ENCODE measurements at places on chromosomes 5 and 9. TPM values are rescaled to one million over a fixed set of nuclear protein-coding genes. Genes with fewer than 3 reads are reported as not detected.

- no peak for DNase-seq
Measured at GRCh38 chr5:53123702-53124101, 14.1 kb upstream of the MOCS2 start.

- DNase-seq = no peak
Measured at GRCh38 chr5:56299212-56299611, 66.1 kb upstream of the ANKRD55 start.

GRCh38 chr9:95043826-95044225 lies 273.7 kb downstream of the FANCC start:
- no peak for DNase-seq

- DNase-seq = no peak
Measured at GRCh38 chr5:93793159-93793781, 51.9 kb upstream of the POU5F2 start.

- DNase-seq = no peak
Measured at GRCh38 chr5:6732634-6733410, 19.6 kb downstream of the TENT4A start.

DNA sequence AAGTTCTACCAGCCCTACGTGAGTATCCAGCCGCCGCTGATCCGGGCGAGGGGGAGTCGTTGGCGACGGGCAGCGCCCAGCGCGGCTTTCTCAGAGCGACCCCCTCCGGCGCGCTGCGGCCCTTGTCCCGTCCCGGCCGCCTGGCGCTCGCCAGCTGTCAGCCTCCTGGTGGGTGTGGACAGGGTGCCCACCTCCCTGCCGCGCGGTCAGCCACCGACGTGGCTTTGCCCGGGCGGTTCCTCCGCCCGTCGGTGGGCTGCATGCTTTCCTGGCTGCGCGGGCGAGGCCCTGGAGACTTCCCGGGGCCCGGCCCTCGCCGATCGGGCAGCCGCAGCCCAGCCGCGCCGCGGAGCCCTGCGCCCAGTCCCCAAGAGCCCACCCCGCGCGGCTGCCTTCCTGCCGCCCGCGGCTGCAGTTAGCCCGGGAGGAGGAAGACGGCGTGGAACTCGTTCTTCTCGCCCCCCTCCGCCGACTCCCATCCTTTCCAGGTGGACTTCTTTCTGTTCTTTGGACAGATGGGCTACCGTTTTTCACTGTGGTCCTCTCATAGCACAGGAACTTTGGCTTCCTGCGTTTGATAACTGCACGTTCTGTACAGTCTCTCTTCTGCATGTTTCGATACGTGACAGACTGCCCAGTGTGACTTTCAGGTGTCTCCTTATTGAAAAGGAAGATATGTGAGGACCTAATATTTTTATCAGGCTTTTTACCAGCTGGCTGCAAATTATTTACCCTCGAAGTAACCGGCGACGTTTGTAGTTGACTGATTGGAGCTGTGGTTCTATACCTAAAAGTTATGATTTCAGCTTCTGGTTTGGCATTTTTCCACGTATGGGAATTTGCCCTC lies 577 bp downstream of the AP3S1 start:
- DNase-seq = peak; percentile 73

DNA sequence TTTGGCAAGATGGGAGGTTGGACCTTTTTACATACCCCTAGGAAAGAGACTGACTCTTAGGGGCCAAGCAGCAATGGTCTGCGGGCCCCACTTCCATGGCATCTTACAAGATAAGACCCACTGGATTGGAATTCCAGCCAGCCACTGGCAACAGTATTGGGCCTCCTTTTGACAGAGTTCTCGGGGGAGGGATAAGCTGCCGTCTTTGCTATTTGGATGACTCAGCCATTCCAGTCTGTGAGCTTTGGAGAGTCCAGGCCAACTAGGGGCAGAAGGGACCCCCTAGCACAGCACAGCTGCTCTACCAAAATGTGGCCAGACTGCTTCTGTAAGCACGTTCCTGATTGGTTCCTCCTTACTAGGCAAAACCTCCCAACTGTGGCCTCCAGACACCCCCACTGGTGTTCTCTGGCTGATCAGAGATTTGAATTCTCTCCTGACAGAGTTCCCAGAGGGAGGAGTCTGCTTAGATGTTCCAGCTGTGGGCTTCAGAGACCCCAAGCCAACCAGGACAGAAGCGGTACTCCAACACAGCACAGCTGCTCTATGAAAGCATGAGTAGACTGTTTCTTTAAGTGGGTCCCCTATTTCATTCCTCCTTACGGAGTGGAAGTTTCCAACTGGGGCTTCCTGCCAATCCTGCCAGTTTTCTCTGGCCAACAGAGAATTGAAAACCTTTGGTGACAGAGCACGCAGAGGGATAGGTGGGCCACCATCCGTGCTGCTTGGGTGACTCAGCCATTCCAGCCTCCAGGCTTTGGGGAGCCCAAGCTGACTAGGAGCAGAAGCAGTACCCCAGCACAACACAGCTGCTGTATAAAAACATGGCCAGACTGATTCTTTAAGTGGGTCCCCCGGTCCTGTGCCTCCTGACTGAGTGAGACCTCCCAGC lies 672.1 kb upstream of the RIOK2 start:
- no peak for DNase-seq

DNA sequence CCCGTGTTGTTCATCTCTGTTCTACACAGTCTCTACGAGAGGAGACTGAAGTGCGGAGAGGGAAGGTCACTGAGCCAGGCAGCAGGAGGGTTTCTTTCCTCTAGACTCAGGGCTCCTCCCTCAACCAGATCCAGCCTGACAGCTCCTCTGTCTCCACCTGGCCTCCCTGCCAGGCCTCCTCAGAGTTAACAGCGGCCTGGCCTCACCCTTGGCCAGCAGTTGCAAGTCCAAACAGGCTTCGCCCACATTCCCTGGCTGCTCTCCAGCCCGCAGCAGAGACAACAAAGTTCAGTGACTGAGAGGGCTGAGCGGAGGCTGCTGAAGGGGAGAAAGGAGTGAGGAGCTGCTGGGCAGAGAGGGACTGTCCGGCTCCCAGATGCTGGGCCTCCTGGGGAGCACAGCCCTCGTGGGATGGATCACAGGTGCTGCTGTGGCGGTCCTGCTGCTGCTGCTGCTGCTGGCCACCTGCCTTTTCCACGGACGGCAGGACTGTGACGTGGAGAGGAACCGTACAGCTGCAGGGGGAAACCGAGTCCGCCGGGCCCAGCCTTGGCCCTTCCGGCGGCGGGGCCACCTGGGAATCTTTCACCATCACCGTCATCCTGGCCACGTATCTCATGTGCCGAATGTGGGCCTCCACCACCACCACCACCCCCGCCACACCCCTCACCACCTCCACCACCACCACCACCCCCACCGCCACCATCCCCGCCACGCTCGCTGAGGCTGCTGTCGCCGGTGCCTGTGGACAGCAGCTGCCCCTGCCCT lies at the start of gene HRCT1:
Gene HRCT1, plus strand, starts transcription at position 291 of the 768 bp plus-strand sequence. Its CDS starts 86 bp downstream, at position 377.
- DNase-seq = no peak

GRCh38 chr5:8923526-8923925 lies 622.3 kb downstream of the SEMA5A start:
- no peak for DNase-seq

- no peak for DNase-seq
Measured at GRCh38 chr5:989961-990530, 18.6 kb upstream of the NKD2 start.

CFAP90 gene
- not detected for total RNA-seq

LRSAM1 gene
- total RNA-seq = 34.4 TPM

SLC36A3 gene
- not detected for total RNA-seq
